WTC11 (cell line): ENCODE measurements at places on chromosomes 13 and 19. TPM values are rescaled to one million over a fixed set of nuclear protein-coding genes. Genes with fewer than 3 reads are reported as not detected.

Gene CYP2S1
- total RNA-seq: 173 to 191 TPM (median 188 TPM) in 3 replicates

DNA sequence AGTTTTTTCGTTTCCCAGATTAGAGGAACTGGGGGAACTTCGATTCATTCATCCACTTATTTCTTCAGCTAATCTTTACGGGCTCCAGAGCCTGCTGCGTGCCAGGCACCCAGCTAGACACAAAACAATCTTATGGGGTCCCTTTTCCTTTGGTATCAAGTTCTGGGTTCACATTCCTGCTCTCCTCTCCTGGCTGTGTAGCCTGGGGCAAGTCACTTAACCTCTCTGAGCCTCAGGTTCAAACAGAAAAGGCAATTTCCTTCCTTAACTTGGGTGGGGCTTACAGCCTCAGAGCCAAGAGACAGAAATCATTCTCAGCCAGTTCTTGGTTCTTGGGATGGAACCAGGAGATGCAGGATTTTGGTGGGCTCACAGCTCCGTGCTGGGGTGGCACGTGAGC, 5.9 kb downstream of the SHD start:
- no peak for DNase-seq
- H3K27me3 ChIP-seq: peaks cover 52% of the 10 kb centered on the region
- H3K4me1 ChIP-seq: peaks cover 2% of the 10 kb centered on the region; the same call in 1 of the 2 replicates
- no peak overlapping the region for H3K4me3 ChIP-seq
- H3K27ac ChIP-seq: no peak overlapping the region

DNA sequence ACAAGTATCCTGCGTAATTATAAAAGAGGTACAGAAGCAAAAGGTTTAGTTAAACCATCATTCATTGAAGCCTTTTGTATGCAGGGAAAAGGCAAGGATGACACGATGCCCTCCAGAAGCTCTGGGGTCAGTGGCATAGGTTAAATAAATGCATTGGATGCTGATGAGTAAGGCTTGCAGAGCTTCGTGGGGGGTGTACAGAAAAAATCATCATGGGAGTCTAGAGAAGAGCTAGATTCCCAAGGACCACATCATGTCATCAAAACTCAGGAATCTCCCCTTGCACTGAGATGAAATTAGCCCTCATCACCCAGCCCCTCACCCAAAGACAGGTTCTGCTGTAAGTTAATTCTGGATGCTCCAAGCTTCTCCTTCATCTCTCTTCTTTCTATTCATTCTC, 8.3 kb downstream of the FPR1 start:
- no peak overlapping the region for H3K4me3 ChIP-seq
- no peak overlapping the region for H3K27ac ChIP-seq
- DNase-seq: no peak
- no peaks in the 10 kb centered on the region for H3K36me3 ChIP-seq
- peaks cover 3% of the 10 kb centered on the region; the same call in 1 of the 2 replicates for H3K27me3 ChIP-seq

- no peaks in the 10 kb centered on the region for H3K36me3 ChIP-seq
Observed at GRCh38 chr13:112735791-112736190, 46.0 kb downstream of the ATP11A start.

Gene LILRB1
- total RNA-seq: 0.09 TPM in 1 of 3 replicates, not detected in the others
